ENCODE measurements at places on chromosomes 1 and 21.

DNA sequence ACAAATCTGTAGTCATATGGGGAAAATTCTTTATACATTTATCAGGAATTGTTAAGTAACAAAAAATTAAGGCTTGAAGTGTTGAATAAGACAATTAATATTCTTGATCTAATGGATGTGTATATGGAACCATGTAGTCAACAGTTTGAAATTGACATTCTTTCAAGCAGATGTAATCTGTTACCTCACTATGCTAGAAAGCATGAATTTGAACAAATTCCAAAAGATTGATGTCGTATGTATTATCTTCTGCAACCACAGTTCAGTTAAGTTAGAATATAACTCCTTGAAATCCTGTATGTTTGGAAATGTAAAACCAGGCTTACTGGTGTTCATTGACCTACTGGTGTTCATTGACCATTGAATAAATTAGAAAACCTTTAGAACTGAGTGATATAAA lies 16.1 kb downstream of the CCDC18 start:
- no peak for DNase-seq

- no peak for DNase-seq
Measured at GRCh38 chr1:19464696-19465095, 20.6 kb downstream of the CAPZB start.

- DNase-seq, result no peak
Measured at GRCh38 chr21:17351766-17352165, 161.1 kb upstream of the CXADR start.

- DNase-seq, result peak; percentile 56
Measured at GRCh38 chr1:26391450-26391849, 18.9 kb upstream of the ZNF683 start.

- peak; percentile 35 for DNase-seq
Measured at GRCh38 chr1:203166192-203166940, 9.3 kb downstream of the MYBPH start.

DNA sequence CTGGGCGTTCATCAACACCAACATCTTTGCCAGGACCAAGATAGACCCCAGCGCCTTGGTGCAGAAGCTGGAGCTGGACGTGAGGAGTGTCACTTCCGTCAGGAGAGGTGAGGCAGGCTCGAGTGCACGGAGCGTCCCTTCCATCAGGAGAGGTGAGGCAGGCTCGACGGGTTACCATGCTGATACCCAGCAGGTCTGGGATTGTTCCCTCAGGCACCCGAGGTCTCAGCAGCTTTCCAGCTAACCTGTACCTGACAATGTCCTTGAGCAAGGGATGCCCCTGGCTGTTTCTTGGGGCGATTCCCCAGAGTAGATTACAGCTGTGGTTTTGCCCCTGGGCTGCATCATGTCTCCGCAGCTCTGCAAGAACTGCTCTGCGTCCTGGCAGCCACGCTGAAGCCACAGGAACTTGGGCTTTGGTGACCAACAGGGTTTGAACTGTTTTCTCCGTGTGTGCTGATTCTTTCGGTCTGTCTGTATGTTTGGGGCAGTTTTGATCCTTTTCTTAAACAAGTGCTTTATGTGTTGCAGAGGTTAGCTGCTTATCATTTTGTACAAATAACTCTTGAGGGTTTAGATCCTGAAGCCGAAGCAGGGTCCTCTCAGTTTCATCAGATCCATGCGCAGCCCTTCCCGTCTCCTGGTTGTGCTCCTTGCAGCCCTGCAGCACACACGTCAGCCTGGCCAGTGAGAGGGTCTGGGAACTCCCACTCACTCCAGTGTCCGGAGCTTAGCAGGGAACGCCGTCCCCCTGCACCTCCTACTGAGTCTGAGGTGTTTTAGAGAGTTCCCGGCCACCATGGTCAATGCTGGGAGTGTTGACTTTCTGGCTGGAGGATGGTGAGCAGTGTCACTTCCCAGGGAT lies 4.1 kb downstream of the SLX9 start:
- no peak for DNase-seq

DNA sequence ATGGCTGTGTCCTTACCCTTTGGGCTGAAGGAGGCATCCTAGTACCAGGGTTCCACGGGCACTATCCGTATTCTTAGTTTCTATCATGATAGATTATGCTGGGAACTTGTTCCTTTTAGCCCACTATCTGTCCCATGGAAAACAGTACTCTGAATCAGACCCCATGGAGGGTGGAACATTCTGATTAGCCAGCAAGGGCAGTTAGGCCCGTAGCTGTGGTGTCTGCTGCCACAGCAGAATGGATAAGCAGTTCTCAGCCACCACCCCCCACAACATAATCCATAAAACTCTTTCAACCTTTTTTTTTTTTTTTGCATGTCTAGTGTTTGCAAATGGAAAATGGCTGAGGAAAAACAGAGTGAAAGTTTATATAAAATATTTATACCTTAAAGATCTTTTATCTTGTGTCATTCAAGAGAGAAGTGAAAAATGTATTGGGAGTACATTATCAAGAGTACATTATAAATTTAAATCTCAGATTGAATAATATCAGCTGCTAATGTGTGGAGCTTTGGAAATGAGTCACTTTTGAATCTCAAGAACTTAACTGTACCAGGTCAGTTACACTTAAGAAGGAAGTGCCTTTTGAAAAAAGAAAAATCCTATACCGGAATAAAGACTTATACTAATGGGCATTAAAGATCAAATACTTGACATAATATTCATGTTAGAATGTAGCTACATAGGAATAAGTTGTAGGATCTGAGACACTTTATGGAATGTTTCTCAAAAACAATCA lies 80.3 kb downstream of the NFIA start:
- DNase-seq, result no peak

- DNase-seq, result no peak
Measured at GRCh38 chr1:212237651-212238050, 47.6 kb upstream of the PPP2R5A start.
